NCI-H187 (cell line): ENCODE measurements at places on chromosomes 2 and 18.

DNA sequence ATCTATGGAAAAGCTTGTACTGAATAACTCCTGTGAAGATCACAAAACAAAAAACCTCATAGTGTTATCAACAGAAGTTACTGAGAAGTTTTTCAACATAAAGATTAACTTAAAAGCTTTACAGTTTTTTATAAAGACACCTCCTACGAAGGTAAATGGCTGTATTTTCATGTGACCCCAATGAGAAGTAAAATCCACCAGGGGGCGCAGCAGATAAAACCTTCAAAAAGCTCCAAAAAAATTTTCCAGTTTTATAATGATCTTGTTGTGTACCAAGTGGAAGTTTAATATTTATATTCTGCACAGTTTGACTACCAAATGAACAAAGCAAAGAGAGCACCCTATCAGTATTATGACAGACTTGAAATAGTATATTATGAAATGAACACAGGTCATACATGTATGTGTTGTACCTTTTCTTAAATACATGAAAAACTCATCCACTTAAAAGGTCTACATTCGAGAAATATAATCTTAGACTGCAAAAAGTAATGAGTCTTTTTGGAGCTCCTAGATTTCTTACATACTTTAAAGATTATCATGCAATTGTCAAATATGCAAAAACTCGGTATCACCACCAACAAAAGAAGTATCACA lies 38.5 kb downstream of the PNO1 start:
- no peak for DNase-seq

DNA sequence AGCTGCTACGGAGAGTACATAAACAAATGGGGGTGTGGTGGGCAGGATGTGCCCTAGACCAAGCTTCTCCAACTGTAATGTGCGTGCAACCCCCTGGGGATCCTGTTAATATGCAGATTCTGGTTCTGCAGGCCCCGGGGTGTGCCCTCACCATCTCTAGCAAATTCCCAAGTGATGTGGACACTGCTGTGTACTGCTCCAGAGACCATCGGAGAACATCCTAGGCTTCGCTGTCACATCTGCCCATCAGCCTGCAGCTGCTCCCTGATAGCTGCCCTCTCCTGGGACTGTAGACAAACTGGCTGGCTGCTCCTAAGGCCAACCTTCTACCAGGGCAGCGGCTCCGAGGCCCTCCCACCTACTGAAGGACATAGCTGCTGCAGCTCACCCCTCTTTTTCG lies 3.2 kb downstream of the HS1BP3 start:
- no peak for DNase-seq

GRCh38 chr18:64966667-64967066 lies 784.1 kb upstream of the CDH7 start:
- DNase-seq, result no peak

DNA sequence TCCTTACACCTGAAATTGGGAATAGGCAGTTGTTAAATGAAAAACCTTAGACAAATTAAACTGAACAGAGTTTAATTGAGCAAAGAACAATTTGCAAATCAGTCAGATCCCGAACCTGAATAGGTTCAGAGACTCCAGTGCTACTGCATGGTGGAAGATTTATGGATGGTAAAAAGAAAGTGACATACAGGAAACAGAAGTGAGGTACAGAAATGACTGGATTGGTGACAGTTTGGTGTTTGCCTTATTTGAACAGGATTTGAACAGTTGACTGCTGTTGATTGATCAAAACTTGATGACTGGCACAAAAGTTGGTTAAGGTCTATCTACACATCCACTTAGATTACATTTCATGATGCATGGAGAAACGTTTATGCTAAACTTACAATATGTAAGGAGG lies 248.8 kb downstream of the HNMT start:
- no peak for DNase-seq

DNA sequence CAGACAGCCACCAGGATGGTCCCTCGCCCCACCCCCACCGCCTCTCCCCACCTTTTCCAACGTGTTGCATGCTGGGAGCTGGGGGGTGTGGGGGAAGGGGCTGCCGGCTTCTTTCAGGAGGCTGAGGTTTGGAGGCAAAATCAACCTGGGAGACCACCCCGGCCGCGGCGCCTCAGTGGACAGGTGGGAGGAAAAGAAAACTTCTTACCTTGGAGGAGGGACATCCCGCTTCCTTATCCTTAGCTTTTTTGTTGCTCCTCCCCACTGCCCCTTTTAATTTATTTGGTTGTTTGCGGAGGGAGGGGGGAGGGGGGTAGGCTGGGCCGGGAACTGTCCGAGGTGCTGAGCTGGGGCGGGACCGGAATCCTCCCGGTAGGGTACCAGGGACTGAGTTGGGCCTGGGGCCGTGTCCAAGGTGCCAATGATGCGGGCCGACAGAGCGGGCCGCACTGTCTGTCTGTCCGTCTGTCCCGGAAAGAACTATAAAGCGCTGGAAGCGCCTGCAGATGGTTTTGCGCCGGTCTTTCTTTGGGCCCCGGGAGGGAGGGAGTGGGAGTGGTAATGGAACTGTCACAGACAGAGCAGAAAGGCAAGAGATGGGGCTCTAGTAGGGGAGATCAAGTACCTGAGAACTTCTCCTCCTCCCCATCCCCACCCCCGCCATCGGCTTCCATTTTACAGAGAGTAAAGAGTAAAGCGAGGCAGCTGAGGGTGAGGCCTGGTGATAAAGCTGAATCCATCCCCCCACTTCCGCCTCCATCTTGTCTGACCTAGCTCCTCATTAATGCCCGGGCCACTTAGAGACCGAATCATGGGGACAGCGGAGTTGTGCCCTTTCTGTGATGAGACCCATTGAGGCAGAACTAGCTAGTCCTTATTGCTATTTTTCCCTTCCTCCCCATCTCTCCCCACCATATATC lies 2.4 kb downstream of the CDK5R2 start:
- DNase-seq, result peak; percentile 15

- DNase-seq, result no peak
These were observed 14.2 kb downstream of the SIGLEC15 start for GRCh38 chr18:45839414-45840395.

DNA sequence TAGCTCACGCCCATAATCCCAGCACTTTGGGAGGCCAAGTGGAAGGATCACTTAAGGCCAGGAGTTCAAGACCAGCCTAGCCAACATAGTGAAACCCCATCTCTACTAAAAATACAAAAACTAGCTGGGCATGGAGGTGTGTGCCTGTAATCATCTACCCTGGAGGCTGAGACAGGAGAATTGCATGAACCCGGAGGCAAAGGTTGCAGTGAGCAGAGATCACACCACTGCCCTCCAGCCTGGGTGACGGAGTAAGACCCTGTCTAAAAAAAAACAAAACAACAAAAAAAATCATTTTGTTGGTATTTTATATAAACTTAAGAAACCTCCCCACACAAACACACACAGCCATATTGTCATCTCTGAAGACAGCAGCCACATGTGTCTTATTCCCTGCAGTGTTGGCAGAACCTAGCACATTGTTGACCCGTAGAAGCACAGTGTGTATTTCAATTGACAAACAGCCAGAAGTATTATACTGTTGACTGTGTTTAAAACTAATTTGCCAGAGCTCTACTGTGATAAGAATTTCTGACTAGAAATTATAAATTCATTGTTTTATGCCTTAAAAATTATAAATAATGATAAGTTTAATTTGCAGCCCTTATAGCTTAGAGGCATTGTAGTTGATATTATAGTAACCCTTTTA lies 68.1 kb downstream of the DNAJC10 start:
- DNase-seq, result no peak

DNA sequence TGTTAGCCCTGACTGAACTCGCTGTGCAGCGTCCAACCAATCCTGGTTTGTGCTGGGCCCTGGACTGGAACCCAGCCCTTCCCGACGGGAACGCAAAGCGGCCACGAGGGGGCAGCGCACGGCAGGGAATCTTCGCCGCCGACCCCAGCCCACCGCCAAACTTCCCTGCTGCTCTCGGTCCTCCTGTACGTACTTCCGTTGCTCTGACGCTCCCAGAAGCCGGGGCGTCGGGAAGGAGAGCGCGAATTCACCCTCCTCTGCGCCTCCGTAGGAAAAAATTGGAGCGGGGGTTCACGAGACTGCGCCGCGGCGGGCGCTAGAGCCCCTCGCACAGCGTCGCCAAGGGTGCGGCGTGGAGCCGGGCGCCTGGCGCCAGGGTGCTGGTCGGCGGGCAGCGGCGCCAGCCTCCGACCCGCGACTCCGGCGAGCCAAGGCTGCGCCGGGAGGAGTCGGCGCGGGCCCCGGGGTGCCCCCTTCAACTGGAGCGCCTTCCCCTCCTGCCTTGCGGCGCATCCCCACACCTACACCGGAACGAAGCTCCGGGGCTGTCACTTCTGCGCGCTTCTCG lies 873 bp upstream of the SH3RF3 start:
- peak; percentile 38 for DNase-seq

- DNase-seq, result no peak
These were observed 325.6 kb upstream of the EPHA4 start for GRCh38 chr2:221897718-221898117.

- DNase-seq, result no peak
These were observed 241.2 kb downstream of the ALPK2 start for GRCh38 chr18:58387716-58388115.

- DNase-seq, result no peak
These were observed 23.5 kb downstream of the MAL start for GRCh38 chr2:95048825-95049682.

DNA sequence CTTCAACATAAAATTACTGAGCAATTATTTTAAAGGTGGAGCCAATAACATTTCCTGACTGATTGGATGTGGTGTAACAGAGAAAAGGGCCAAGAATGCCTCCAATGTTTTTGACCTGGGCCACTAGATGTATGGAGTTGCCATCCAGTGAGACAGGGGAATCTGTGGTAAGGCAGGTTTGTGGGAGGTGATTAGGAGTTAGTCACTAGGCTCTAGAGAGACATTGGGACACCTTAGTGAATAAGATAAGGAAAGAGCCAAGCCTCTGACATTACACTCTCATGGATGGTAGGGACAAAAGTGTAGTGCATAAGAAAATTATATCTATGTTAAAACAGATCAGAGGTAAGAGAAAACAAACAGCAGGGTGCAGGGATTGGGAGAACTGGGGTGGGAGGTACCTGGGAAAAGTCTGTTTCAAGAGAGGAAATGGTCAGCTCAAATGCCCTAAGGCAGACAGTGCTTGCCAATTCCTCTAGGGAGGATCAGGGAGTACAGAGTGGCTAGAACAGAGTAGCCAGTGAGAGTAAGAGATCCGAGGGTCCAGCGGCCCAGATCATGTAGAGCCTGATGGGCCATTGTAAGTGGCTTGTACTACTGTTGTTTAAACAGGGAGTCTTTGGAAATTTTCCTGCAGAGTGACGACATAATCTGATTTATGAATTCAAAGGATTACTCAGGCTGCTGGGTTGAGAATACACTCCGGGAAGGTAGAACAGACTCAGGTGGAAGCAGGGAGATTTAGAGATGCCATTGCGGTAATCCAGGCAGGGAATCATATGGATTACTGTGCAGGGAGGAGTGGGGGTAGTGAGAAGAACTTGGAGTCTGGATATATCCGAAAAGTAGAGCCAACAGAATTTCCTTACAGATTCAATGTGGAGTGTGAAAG lies 45.7 kb upstream of the CUL3 start:
- DNase-seq, result no peak

- no peak for DNase-seq
These were observed 118.9 kb downstream of the ACAA2 start for GRCh38 chr18:49694402-49694801.

DNA sequence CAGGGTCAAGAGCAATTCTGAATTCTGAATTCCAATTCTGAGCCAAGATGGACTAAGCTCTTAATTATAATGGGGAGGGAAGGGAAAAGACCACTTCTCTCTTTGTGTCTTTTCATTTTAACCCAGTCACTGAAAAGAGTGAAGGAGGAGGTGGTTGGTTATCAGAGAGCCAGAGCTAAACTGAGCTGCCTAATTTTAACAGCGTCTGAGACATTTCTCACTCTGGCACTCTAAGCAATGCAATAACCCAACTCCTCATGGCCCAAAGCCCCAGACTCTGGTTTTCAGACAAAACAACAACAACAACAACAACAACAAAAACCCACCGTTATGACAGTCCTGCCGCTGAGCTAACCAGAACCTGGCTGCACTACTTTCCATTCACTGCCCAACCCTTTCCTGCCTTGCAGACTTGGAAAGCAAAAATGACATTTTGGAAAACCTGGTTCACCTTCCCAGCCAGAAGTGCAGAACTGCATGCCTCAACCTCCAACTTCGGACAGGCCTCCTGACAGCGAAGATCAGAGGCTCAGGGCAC lies 1.0 kb downstream of the CHST10 start:
- DNase-seq, result no peak

DNA sequence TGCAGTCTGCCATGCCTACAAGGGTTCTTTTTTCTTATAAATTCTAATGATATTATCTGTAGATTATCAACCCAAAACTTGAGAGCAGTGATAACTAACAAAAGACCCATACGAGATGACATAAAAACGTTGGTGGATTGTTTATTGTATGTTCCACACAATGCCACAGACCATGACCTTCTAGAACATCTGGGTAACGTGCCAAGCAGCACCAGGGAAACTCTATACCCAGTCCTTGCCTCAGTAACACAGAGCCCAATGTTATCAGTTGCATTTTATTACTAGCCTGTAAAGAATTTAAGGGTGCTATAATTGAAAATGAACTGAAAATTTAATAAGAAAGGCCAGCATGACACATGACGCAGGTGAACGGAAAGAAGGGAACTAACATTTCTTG lies 99.1 kb upstream of the UGP2 start:
- no peak for DNase-seq

DNA sequence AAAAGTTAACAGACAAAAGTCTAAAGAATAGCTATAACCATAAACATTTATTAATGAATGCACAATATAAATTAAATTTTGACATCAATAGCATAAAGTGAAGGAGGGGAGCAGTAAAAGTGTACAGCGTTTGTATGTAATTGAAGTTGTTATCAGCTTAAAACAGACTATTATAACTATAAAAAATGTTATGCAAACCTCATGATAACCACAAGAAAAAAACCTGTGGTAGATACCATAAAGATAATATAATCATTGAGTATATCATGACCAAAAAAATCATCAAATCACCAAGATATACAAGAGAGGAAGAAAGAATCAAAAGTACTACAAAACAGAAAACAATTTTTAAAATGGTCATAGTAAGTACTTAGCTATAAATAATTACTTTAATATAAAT lies 122.1 kb upstream of the ID2 start:
- no peak for DNase-seq

GRCh38 chr2:64487256-64488049 lies 33.5 kb downstream of the LGALSL start:
- no peak for DNase-seq

DNA sequence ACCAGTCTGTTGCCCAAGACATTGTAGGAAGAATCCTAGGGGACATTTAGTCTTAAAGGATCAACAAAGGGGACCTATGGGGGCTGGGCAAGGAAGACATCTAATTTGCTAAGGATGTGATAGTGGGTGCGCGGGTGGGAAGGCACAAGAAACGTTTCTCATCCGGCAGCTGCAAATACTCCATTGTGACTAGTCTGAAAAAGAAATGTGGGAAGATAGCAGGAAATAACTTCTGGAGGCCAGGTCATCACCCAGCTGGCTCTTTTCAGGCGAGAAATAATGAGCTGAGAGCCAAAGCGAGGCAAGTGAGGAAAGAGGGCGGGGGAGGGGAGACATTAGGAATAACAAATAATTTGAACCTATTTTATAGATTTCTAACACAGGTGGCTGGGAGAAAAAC lies 70.3 kb upstream of the NCK2 start:
- DNase-seq, result no peak
